Articular chondrocyte of knee joint (primary cell): ENCODE measurements at places on chromosomes 4 and X. TPM values are rescaled to one million over a fixed set of nuclear protein-coding genes. Genes with fewer than 3 reads are reported as not detected.

Gene GYG2
- 1.5 and 3.8 TPM in 2 replicates for total RNA-seq

Gene FGF13
- total RNA-seq, result 0.52 and 1.5 TPM in 2 replicates

Gene IL15
- total RNA-seq, result 1.3 and 1.7 TPM in 2 replicates

Gene KLF8
- total RNA-seq, result 4.6 and 8.9 TPM in 2 replicates

Gene TMPRSS11A
- not detected in 2 replicates for total RNA-seq

Gene DRD5
- not detected in 2 replicates for total RNA-seq

Gene CSN1S1
- not detected in 2 replicates for total RNA-seq

Gene CT45A10
- not detected in 2 replicates for total RNA-seq

Gene BTC
- total RNA-seq, result 1.8 and 2.8 TPM in 2 replicates

Gene PAGE4
- total RNA-seq, result not detected in 2 replicates

Gene SCARB2
- 299 and 305 TPM in 2 replicates for total RNA-seq

Gene NXF2
- total RNA-seq, result not detected in 2 replicates

Gene ADH1A
- total RNA-seq, result not detected in 2 replicates

Gene TLR8
- not detected in 2 replicates for total RNA-seq

Gene BTK
- total RNA-seq, result not detected in 2 replicates

Gene ARX
- not detected in 2 replicates for total RNA-seq

Gene SYTL5
- total RNA-seq, result under 0.01 TPM in 1 of 2 replicates, not detected in the other

Gene TLR7
- not detected in 2 replicates for total RNA-seq

Gene INTS6L
- total RNA-seq, result 4.0 and 4.6 TPM in 2 replicates

Gene DSPP
- total RNA-seq, result not detected in 2 replicates

Gene NHSL2
- 0.26 and 0.32 TPM in 2 replicates for total RNA-seq

Gene MAP3K15
- total RNA-seq, result not detected in 2 replicates

Gene RGS12
- 19.5 and 25.7 TPM in 2 replicates for total RNA-seq

Gene GLRA3
- not detected in 2 replicates for total RNA-seq

Gene CSN2
- total RNA-seq, result not detected in 2 replicates

Gene DGKK
- not detected in 2 replicates for total RNA-seq

Gene UCP1
- total RNA-seq, result not detected in 2 replicates

Gene P2RY10
- total RNA-seq, result not detected in 2 replicates

Gene HSFX3
- not detected in 2 replicates for total RNA-seq

Gene TSPAN7
- 0.11 TPM in 1 of 2 replicates, not detected in the other for total RNA-seq

Gene SFRP2
- 0.11 TPM in 1 of 2 replicates, not detected in the other for total RNA-seq

Gene USP51
- 3.5 and 3.7 TPM in 2 replicates for total RNA-seq

Gene FGFBP1
- total RNA-seq, result not detected in 2 replicates

Gene SPANXC
- not detected in 2 replicates for total RNA-seq

Gene TRAM1L1
- 6.2 and 7.6 TPM in 2 replicates for total RNA-seq
